CD4-positive, alpha-beta memory T cell (primary cell): ENCODE measurements at places on chromosomes 12 and 14.

- no peak for DNase-seq
Observed at GRCh38 chr12:48956279-48957140, 777 bp downstream of the ARF3 start.

DNA sequence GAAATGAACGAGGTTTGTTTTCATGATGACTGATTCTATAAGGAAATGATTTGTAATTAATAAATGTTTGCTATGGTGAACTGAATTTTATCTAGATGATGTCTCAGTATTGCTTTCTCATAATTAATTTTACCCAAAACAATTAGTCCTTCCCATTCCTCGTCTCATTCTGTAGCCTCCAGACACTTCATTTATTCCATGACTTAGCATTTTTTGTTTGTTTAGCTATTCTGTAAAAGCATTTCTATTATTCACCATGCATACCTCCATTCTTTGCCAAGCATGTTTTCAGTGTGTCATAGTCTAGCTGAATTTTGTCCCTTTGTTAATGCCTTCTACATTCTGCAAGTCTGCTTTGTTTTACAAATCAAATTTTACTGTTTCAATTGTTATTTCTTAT lies 137.4 kb upstream of the RPL10L start:
- no peak for DNase-seq

- DNase-seq: peak; percentile 50
Observed at GRCh38 chr12:93447555-93448290, 6.0 kb upstream of the UBE2N start.

- DNase-seq: no peak
Observed at GRCh38 chr14:63459738-63460137, 83.4 kb downstream of the PPP2R5E start.

GRCh38 chr12:8950702-8951478 lies 1.4 kb upstream of the M6PR start:
- peak; percentile 66 for DNase-seq

GRCh38 chr12:132124766-132125425 lies 19.2 kb downstream of the DDX51 start:
- DNase-seq: no peak

DNA sequence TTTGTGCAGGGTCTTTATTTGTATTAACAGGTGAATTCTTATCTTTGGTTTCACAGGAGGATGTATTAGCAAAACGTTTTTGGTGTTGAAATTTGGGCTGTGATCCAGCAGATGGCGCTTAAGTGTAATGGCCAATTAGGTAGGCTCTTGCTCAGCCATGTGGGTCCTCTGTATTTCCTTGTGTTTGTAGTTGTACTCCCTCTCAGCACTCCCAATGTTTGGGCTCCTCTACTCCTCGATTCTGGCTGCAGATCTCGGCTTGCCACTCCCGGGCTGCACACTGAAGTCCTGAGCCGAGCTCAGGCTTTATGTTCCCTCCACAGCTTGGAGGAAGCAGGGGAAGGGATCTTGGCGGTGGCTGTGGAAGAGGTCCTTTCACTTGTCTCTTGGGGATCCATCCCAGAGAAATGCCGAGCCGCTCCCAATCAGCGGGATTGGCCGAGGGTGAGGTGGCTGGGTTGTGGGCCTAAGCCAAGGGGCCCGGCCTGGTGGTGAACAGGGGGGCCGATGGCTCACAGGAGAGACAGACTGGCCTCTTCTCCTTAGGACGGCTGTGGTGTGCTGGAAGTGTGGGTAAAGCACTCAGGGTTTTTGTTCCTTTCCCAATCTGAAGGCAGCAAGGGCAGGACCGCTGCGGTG lies 133.7 kb downstream of the AEBP2 start:
- peak; percentile 22 for DNase-seq

- no peak for DNase-seq
Observed at GRCh38 chr12:93288626-93289025, 89.1 kb upstream of the NUDT4 start.

- DNase-seq: no peak
Observed at GRCh38 chr12:14364583-14365271, 755 bp upstream of the ATF7IP start.

GRCh38 chr12:29425722-29426121 lies 44.8 kb upstream of the ERGIC2 start:
- no peak for DNase-seq

DNA sequence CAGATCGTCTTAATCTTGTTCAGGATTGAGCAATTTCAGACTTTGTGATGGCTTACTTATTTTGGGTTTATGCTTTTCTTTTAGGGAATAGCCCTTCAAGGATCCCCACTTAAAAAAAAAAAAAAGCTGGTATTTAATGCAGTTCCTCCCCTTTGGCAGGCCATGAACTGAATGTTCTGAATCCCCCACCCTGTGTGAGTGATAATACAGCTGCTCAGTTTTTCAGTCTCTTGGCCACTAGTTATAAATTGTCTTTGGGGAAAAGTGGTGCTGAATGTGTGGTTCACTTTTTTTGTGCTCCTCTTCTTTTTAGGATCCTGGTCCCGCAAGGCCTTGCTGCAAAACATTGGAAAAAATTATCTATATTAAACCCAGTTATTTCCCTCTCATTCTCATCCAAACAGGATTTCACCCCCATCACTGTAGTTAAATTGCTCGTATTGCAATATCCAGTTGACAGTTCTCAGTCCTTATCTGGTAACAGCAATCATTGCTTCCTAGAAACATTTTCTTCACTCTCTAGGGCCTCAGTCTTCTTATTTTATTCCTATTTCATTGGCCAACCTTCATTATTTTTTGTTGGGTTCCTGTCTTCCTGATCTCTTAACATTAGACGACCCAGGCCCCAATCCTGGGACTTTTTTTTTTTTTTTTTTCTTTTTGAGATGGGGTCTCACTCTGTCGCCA lies 73.1 kb upstream of the PAWR start:
- no peak for DNase-seq

GRCh38 chr14:58765418-58765831 lies 127.7 kb downstream of the DACT1 start:
- DNase-seq: no peak

DNA sequence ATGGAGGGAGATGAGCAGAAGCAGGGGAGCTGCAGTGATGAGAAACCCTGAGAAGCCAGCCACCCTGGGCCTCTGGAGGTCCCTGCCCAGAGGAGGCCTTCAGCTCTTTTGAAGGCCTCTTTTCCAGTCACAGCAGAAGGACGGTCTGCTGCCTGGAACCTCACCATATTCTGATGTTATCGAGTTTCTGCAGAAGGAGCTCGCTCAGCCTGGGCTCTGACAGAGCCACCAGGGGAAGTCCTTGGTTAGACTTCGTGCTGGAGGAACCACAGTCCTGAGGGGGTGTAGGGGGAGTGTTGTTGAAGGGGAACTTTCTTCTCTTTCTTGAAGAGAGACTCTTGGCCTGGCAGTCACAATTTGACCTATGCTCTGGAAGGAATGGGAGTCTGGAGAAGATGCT lies 25.1 kb upstream of the BATF start:
- DNase-seq: no peak

DNA sequence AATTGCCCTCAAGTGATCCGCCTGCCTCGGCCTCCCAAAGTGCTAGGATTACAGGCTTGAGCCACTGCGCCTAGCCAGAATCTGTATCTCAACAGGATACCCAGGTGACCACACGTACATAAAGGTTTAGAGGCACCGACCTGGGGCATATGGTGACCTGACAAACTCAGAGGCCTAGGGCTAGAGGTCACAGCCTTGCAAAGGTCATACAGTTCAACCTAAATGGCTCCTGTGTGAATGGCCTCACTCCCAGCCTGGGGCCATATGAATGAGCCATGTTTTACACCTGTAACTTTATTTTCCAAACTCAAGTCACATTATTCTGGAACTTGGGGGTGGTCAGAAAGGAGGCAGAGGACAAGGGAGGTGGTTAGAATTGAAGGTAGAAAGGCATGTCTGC lies 10.0 kb downstream of the STXBP6 start:
- DNase-seq: no peak

- DNase-seq: no peak
Observed at GRCh38 chr14:59096303-59096702, 92.2 kb upstream of the DAAM1 start.

GRCh38 chr14:60561845-60562746 lies 53.1 kb downstream of the SIX6 start:
- DNase-seq: no peak

DNA sequence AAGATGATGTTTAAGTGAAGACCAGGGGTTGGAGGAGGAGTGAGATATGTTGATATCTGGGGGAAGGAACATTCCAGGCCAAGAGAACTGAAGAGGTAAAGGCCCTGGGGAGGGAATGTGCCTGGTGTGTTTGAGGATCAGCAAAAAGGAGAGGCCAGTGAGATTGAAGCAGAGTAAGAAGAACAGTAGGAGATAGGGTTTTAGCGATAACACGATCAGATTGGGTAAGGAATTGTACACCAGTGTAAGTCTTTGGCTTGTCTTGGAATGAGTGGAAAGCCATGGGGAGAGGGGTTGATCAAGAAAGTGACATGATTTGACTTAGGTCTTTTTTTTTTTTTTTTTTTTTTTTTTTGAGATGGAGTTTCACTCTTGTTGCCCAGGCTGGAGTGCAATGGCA lies 4.8 kb downstream of the TROAP start:
- no peak for DNase-seq

DNA sequence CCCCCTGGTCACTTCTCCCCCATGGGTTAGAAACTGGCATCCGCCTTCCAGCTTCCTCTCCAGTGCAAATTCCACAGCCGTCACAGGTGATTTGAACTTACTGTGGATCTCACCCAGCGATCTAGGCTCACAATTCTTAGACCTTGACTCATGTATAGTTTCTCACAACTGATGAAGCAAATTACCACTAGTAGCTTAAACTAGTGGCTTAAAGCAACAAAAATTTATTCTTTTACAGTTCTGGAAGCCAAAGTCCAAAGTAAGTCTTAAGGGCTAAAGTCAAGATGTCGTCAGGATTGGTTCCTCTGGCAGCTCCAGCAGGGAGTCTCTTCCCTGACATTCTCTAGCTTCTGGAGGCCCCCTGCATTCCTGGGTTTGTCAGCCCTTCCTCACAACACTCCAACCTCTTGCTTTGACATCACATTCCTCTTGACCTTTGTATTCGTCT lies 117.4 kb downstream of the KTN1 start:
- no peak for DNase-seq

GRCh38 chr14:100212476-100213333 lies 26.2 kb upstream of the YY1 start:
- DNase-seq: no peak

GRCh38 chr14:100857923-100858837 lies 32.3 kb downstream of the MEG3 start:
- no peak for DNase-seq

- peak; percentile 2 for DNase-seq
Observed at GRCh38 chr14:67186172-67186768, 3.0 kb upstream of the GARIN2 start.

GRCh38 chr14:63759456-63759855 lies 31.6 kb upstream of the SGPP1 start:
- DNase-seq: peak; percentile 34

GRCh38 chr14:91115986-91116770 lies 2.3 kb downstream of the DGLUCY start:
- DNase-seq: no peak

GRCh38 chr12:31407562-31407961 lies 81.6 kb upstream of the SINHCAF start:
- DNase-seq: no peak

GRCh38 chr12:47858511-47859266 lies 39.0 kb upstream of the HDAC7 start:
- DNase-seq: no peak

DNA sequence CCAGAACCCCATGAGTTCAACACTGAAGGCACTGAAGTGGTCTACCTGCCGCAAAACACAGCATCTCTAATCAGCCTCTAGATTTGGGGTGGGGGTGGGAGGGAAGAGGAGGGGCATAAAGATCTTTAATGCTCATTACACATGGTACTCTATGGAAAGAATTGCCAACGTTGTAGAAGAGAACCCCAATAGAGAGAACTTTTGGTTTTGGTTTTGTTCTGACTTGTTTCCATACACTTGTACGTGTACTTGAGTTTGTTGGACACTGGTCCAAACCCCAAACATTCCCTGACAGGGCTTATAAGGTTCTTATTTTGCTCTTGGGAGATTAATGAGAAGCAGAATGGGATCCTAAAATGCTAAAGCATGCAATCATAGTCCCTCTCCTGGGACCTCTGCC lies 31.0 kb downstream of the GNPTAB start:
- no peak for DNase-seq

GRCh38 chr12:55065535-55065934 lies 45.8 kb downstream of the NEUROD4 start:
- DNase-seq: no peak

DNA sequence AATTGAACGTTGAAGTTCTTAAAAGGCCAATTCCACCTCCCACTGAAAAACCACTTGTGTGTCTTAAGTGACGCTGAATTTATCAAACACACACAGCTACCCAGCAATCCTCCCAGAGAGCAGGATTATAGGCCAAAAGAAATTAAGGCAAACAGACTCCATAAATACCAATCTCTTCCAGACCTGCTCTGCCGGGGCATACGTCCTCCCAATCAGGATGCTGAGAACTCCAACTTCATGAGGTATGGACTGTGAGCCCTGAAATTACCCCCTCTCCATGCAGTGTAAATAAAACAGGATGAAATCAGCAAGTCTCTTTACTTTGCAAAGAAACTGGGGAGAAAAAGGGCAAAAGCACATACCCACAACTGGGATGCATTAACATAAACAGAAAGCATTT lies 265.2 kb downstream of the KSR2 start:
- DNase-seq: no peak

DNA sequence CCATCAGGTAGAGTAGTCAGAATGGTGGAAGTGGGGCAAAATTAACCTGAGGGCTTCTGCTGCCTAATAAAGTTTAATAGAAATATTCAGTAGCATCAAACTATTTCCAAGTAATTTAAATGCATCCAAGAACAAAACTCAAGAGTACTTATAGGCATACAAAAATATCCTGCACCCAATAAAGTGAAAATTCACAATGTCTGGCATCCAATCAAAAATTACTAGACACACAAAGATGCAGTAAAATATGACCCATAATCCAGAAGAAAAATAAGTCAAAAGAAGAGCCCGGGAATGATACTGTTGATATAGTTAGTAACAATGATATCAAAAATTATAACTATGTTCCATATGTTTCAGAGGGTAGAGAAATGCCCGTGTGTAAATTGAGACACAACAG lies 95.3 kb downstream of the TMEM117 start:
- no peak for DNase-seq

DNA sequence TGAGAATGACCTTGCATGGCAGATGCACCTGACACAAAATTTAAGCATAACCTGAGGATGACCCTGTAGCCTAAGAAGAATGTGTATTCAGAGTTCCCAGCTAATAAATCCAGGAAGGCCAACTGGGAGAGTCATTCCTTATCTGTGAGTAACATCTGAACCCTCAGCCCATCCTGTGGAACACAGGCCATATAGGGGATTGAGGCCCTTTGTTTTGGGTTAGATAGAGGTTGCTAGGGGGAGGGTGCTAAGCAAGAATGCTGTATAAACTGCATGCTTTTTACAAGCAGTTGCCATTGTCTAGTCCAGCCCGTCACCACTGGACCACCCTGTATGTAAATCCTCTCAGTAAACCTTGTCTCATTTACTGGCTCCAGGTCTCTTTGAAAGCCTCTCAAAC lies 77.0 kb downstream of the BICD1 start:
- DNase-seq: no peak

DNA sequence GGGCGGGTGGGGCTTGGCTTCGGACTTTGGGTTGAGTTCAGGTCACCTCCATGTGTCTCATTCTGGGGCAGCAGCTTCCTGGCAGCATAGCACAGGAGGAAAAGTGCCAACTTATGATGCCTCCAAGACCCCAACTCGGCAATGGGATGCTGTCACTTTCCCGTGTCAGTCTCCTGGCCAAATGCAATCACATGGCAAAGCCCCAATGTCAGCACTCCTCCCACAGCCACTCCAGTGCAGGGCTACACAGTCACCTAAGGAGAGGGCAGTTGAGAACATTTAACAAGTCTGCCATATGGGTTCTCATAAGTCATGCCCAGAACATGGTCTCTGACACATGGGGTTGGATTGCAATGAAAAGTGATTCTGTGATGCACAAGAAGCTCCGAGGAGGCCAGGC lies 26.7 kb downstream of the ELK3 start:
- DNase-seq: no peak
